ENCODE measurements at places on chromosomes 12 and 14.

DNA sequence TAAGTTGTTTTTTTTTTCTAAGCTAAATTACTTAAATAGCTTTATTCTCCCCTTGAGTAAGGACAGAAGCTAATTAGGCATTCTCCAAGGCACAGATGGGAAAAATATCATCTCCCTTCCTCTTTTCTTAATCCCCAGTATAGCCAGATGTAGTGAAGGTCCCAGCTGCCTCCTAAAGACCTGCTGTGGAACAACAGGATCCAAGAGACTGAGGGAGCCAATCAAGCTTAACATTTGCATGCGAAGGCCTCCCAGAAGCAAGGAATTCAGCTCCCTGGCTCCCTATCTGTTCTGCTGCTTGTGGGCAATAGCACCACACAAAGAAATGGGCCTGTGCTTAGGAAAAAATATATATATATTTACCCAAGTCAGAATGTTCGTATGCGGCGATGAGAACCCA lies 255.2 kb downstream of the SYT1 start:
- DNase-seq = no peak

DNA sequence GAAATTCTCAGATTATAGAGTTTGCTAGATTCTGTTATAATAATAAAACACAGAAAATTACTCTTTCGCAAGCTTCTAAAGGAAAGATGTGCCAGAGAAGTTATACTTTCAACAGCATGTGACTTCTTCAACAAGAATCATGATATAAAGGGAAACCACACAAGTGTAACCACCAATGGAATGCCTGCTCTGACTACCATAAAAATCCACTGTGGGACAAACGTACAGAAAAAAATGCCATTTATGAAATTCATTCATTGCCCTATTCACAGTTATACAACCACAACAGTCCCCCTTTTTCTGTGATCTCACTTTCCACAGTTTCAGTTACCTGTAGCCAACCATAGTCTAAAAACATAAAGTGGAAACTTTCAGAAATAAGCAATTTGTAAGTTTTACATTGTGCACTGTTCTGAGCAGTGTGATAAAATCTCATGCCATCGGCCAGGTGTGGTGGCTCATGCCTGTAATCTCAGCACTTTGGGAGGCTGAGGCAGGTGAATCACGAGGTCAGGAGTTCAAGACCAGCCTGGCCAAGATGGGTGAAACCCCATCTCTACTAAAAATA lies 3.2 kb downstream of the CATSPERB start:
- DNase-seq = no peak

- DNase-seq = no peak
Measured at GRCh38 chr14:37013078-37013477, 159.3 kb downstream of the SLC25A21 start.

DNA sequence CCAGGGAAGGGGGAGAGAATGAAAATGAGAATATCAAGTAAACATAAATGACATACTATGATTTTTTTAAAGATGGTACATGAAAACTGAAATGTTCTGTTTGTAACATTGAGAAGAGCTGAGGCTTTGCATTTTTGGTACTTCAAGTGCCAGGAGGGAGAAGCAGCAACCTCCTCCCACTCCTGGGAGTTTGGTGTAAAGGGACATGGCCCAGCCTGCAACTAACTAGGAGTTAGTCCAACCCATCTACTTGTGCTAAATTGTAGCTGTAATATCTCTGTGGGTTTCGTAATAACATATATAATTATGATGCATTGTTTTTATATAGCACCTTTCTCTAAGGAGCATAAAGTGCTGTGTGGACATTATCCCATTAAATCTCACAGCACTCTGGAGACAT lies 517.5 kb downstream of the NELL2 start:
- no peak for DNase-seq

GRCh38 chr12:52947738-52948423 lies 1.0 kb upstream of the KRT18 start:
- DNase-seq = no peak

DNA sequence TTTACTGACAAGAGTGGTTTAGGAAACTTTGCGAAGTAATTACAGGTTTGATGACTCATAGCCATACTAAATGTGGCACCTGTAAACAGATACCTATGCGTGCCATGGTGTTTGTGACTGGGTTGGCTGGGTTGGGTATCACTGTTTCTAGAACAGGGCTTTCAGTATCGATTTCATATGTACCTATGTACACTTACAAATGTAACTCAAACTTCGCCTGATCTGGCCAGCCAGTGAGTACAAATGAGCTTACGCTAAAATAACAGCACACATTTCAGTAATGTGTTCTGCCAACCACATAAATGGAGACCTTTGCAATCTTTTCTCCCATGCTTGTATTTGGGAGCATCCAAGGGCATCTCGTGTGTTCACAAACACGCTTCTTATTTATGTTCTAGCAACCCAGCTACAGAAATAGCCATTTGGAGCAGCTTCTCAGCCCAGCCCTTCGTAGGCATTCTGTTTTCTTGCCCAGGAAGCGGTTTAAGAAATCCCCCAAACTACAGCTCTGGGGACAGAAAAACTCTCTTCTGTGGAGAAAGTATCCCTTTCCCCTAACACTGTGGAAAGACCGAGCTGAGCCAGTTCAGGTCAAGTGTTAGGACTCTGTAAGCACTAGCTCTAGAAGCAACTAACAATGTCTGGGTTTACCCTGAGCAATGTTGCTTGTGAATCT lies 42.3 kb upstream of the MDM1 start:
- DNase-seq = peak; percentile 26

- DNase-seq = no peak
Measured at GRCh38 chr12:80857311-80857710, 80.4 kb downstream of the LIN7A start.

- no peak for DNase-seq
Measured at GRCh38 chr12:71804505-71804904, 35.1 kb upstream of the TBC1D15 start.

- no peak for DNase-seq
Measured at GRCh38 chr12:13670285-13670866, 311.0 kb downstream of the GRIN2B start.

- no peak for DNase-seq
Measured at GRCh38 chr12:14422516-14423230, 57.2 kb downstream of the ATF7IP start.
